ENCODE measurements at places on chromosomes 11 and 22. TPM values are rescaled to one million over a fixed set of nuclear protein-coding genes. Genes with fewer than 3 reads are reported as not detected.

DNA sequence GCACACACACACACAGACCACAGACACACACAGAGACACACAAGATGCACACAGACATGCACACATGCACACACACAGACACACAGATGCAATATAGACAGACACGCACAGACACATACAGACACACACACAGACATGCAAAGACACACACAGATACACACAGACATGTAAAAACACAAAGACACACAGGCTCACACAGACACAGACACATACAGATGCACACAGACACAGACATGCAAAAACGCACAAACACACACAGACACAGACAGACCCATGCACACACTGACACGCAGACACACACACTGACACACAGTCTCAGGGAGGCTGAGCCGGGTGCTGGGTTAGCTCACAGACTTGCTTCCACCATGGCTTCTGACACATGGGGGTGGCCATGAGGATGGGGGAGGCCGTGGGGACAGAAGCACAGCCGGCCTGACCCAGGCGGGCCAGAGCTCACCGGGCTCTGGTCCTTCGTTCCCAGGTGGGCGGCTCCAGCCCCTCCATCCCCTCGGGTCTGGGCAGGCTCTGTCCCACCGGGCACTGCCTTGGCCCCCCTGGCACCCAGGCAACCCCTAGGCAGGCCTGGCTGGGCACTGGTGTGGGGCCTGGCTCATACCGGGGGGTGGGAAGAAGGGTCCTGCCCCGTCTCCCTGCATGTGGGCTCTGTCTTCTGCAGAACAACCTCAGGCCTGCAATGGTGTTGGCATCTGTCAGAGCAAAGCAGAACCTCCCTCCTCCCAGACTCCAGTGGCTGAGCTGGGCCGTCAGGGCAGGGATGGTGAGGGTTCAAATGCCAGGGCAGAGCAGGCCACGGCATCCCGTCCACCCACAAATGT is 1489.5 kb downstream of the BRD1 start:
- no peak for DNase-seq

DNA sequence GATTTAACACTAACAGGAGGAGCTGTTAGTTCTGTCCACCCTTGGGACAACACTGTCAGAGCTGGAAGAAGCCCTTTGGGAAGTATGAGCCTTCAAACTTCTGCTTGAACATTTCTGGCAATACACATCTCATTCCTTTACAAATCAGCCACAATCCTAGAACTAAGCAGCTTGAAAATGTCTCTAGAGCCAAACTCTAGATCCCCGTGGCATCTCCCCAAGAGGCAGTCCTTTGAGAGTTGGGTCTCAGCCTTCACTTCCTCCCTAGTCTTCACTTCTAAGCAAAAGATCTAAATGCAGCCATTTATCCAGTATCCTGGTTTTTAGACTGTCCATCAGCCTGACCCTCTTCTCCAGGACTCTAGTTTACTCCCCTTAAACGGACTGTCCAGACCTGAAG is 26.9 kb downstream of the ARFGAP2 start:
- DNase-seq, result no peak

DNA sequence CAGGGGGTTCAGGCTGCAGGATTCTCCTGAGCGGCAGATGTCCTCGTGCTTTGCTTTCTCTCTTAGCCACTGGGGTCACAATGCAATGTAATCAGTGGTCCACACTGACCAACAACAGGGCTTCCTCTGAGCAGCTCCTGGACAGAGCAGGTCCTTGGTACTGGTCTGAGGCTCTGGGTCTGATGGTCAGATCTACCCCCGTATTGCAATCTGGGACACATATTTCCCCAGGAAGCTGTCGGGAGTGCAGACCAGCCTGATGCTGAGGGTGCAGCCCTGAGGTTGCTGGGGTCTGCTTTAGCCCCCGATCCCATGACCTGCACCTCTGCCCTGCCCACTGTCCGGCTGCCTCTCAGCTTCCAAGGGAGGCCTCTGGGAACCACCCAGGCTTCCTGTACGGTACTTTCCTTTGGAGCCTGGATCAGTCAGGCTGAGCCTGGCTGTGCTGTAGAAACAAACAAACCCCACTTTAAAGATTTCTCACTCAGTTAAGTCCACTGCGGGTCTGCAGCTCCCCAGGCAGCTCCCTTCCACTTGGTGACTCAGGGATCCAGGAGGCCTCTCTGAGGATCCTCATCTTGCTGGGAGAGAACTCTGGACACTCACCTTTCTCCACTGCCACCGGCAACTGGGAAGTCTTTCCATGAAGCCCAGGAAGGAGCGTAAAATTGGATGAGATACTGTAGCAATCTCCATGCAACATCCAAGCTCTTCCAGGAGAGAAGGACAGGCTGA is 1046.6 kb downstream of the TBC1D22A start:
- DNase-seq, result no peak

GRCh38 chr11:66363805-66364535 is 7.6 kb downstream of the SLC29A2 start:
- no peak for DNase-seq

DNA sequence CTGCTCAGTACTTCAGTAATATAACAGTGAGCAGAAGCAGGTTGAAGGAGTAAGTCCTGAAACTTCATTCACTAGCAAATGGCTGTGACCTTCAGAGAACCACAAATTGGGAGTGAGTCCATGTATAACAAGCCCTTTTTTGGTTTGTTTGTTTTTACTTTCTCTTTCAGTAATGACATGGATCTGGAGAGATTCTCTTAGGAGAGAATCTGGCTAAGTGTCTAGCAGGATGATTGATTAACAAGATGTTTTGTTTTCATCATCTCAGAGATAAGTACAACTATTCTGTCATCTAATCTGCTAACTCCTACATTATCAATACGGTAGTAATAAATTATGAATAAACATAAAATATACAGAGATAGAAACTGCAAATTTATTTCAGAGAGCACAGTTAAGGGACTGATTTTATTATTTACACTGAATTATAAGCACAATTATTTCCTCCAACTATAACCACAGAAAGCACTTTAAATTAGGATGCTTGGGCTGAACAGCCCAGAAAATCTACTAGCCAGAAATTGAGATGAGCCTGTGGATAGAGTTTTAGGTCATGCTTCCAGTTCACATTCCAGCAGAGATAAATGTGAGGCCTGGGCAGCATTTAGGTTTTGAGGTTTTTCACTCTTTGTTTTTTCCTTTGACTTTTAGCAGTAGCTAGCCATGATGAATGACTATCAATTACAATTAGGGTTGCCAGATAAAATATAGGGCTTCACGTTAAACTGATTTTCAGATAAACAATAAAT is 429.3 kb upstream of the FAT3 start:
- no peak for DNase-seq

- DNase-seq, result no peak
These were observed 29.6 kb upstream of the UPB1 start for GRCh38 chr22:24465566-24465965.

GRCh38 chr11:72221386-72222075 is 3.0 kb upstream of the INPPL1 start:
- DNase-seq, result no peak

GRCh38 chr22:31945971-31946680 is 1.8 kb downstream of the YWHAH start:
- no peak for DNase-seq

GRCh38 chr11:95650276-95650675 is 139.3 kb downstream of the FAM76B start:
- no peak for DNase-seq

- DNase-seq, result no peak
These were observed 6.2 kb downstream of the KCNC1 start for GRCh38 chr11:17740649-17741235.

Gene TMEM132A
- total RNA-seq, result 9.2 TPM

Gene OR2D2
- total RNA-seq, result 1.0 TPM

Gene IGSF9B
- total RNA-seq, result 2.3 TPM

Gene OR5AL1
- total RNA-seq, result not detected

Gene KRTAP5-5
- 0.28 TPM for total RNA-seq

Gene MAPK8IP2
- 1.5 TPM for total RNA-seq

Data from left colon (tissue), 2 donors.